ENCODE measurements at places on chromosomes 2 and 18.

DNA sequence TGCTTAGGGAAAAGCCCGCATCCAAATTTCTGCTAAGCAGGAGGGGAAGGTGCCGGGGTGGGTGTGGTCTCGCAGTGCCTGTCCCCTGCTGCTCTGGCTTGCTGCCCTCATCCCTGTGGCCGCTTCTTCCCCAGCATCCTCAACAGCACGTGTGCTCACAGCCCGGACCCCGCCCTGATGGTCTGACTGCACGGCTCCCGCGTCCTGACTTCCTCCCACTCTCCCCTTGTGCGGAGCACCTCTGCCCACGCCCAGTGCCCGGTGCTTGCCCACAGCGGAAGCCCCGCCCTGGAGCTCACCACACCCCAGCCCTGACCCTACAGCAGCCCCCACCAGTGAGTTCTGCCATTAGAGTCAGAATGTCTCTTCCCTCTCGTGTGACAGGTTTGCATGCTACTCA, 277.9 kb downstream of the NDUFA10 start:
- DNase-seq: no peak

- no peak for DNase-seq
Measured at GRCh38 chr2:3490191-3491170, 28.9 kb downstream of the ADI1 start.

GRCh38 chr2:5932556-5933469, 240.6 kb downstream of the SOX11 start:
- DNase-seq: no peak

DNA sequence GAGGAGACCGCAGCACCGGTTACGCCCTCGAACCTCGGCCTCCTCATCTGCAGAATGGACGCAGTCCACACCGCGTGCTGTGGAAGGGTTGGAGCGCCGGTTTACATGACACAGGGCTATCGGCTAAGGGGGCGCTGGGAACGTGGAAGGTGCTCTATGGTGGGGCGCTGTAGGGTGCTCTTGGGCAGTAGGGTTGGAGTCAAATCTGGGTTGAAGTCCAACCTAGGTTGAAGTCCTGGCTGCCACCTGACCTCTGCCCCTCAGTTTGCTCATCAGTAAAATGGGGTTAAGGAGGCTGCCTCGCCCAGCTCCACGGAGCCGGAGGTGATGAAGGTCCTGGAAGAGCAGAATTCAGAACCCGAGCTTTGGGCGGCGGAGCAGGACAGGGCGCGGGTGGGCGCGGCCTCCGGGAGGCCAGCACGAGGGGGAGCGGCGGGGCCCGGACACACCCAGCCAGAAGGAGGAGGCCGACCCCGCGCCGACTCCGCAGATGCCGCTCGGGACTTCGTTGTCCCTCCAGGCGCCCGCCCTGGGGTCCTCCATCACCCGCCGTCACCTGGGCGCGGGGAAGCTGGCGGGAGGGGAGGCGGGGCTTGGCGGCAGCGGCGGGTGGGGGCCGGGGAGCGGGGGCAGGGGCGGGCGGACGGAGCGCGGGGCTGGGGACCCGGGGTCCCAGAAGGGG, 558 bp upstream of the GAREM2 start:
- DNase-seq: no peak

DNA sequence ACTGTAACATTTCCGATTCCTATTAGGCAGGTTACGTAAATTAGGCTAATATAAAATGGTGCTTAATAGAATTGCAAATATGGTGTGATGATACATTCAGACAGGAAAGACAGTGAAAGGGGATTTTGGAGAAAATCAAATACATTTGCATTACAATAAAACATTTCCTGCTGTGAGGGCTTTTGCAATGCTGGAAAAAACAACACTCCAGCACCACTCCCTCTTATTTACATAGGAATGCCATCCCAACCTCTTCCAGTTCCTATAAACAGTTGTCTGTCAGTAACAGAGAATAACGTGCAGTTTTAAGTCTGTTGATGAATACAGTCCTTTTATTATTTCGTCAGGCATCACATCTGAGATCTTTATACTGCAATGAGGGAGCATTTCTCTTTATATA, 298.8 kb upstream of the FANCL start:
- DNase-seq: no peak

GRCh38 chr18:28485918-28486317, 309.0 kb upstream of the CDH2 start:
- DNase-seq: no peak

GRCh38 chr2:58521803-58522554, 280.9 kb upstream of the FANCL start:
- no peak for DNase-seq

DNA sequence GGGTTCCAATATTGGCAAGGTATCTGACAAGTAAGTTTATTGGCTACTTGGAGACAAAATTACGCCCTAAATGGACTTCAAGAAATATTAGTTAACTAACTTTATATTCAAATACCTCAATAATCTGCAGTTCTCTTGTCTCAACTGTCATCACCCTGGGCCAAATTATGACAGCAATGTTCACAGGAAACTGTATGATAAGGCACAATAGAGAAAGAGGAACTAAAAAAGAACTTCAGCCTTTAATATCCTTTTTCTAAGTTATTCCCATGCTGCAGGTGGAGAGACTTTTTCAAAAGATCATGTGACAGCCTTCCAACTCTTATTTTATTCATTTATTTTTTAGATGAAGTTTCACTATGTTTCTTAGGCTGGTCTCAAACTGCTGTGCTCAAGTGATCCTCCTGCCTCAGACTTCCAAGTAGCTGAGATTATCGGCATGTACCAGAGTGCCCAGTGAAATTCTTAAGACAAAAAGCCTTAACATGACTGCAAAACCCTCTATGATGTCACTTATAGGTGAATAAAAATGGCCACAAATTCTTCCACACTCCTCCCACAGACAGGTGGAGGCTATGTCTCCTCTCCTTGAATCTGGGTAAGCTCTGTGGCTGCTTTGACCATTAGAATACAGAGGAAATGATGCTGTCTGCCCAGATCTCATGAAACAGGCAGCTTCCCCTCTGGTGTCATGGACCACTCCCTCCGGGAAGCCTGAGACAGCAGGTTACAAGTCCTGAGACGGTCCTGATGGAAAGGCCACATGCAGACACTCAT, 211.0 kb downstream of the TGIF1 start:
- DNase-seq: no peak

GRCh38 chr18:4636967-4637366, 181.9 kb upstream of the DLGAP1 start:
- no peak for DNase-seq

DNA sequence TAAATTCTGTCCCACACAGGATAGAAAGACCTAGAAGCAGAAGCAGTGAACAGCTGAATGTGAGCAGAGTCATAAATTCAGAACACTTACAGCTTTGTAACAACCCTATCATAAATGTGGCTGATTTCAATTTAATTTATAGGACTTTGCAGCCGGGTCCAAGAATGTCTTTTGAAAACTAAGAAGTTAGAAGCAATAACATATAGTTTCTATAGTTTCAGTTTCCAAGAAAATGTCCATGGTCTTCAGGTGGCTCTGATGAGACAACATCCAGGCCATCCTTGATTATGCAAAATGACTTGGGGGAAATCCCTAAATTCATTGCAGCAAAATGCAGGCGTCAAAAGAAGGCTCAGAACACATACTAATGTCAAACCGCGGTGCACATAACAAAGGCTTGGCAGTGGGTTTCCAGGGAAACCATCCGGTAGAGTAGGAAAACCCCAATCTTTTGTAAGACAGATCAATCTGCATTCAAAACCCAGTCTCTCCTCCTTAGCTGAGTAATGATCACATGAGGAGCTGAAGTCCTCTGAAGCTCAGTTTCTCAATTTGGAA, 442.2 kb upstream of the ID2 start:
- DNase-seq: no peak

- DNase-seq: no peak
Measured at GRCh38 chr18:78873926-78874500, 105.6 kb upstream of the SALL3 start.

- no peak for DNase-seq
Measured at GRCh38 chr2:170157025-170157684, 20.8 kb upstream of the MYO3B start.

DNA sequence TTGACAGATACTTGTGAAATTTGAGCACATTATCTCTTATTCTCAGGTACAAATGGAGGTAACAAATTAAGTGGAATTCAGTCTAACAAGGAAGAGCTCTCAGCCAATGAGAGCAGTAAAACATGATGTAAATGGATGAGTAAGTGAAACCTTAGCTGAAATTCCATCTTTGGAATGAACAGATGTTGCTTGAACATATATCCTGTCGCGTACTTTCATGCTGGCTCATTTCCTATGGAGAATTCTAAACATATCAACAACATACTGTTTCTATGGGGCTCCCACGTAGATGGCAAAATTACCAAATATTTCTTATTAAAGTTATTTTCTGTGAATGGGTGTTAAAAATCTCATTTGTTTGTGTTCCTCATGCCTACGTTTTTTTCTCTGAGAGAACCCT, 256.3 kb upstream of the LINC00305 start:
- DNase-seq: no peak

DNA sequence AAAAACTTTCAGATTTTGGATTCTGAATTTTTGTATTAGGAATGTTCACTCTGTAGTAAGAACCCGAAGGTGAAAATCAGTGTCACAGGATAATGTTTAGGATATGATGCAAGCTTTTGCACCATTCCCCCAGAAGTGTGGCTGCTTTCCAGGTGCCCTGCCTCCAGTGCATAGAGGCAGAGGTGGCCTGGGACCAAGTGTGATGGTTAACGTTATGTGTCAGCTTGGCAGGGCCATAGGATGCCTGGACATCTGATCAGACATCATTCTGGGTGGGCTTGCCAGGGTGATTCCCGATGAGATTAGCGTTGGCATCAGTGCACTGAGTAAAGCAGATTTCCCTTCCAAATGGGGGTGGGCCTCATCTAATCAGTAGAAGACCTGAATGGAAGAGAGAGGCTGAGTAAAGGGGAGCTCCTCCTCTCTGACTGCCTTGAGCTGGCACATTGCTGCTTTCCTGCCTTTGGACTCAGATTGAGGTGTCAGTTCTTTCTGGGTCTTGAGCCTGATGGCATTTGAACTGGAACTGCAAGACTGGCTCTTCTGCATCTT, 177.4 kb upstream of the HS6ST1 start:
- DNase-seq: no peak

DNA sequence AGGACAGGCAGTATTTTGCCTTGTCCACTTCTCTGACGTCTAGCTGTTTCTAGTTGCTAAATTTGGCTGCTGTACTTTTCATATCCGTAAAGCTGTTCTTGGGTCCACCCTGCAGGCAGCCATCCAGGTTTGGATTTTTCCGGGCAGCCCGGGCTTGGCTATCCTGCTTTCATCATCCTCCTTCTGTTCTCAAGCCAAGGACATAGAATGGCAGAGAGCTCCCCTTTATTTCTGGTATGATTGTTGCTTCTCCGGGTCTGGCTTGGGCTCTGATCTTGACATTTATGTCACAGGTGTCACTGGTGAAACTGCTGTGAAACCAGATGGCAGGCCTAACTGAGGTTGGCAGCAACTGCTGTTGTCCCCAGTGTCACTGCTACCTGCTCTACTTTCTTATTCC, 35.5 kb downstream of the SCN2A start:
- no peak for DNase-seq

DNA sequence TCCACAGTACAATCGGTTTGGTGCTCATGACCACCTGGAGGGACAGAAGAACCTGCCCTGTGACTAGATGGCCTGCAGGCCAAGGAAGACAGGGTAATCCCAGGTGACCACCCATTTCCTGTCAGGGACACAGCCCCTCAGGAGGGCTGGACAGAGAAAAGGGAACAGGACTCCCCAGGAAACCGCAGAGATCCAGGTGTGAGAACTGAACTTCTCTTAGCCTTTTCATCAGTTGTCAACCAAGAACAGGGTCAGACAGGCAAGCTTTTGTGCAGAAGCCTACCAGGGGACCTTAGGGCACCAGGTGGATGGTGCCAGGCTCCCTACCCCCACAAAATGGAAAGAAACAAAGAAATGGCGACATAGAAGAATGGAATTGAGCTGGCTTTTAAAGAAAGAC, 132.3 kb downstream of the HDAC4 start:
- no peak for DNase-seq

- DNase-seq: no peak
Measured at GRCh38 chr18:3598581-3598980, 148.6 kb downstream of the TGIF1 start.

DNA sequence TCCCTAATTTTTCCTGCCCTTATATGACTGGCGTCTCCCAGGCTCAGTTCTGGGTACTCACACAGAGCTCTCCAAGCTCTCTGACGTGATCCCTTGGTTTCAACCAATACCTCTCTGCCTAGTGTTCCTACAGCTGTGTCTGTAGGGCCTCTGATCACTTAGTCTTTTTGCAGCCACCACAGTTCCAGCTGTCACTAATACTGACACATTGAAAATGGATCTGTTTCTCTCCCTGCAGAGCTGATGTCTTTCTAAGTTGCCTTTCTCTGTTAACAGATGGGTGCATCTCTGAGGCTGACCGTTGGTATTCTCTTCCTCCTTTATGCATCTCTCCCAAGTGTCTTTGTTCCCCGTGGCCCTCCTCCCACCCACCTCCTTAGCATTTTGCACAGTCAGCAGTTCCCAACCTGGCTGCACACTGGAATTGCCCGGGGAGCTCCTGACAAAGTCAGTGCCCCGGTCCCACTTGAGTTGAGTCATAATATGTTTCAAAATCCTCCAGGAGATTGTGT, 62.5 kb downstream of the CERS6 start:
- DNase-seq: no peak

GRCh38 chr2:229201521-229201920, 69.6 kb downstream of the PID1 start:
- DNase-seq: no peak

GRCh38 chr2:54081574-54081973, 33.8 kb upstream of the ACYP2 start:
- DNase-seq: no peak

- DNase-seq: no peak
Measured at GRCh38 chr18:62558015-62558663, 35.3 kb downstream of the ZCCHC2 start.

DNA sequence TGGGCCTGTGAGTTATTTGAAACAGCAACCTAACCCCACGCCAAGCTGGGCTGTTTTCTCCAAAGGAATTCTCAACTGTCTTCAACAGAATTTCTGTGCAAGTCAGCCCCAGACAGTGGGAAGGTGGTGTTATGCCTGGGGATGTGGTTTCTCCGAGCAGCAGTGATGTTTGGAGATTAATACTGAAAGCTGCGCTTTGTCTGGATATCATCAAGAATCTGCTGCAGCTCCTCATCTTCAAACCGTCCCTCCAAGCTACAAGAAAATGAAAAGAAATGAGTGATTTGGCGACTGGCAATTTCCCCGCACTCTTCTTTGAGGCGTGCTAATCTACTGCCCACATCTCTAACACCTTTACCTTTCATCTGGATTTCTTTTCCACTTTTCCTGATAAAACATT, 10.0 kb downstream of the POLR2D start:
- DNase-seq: no peak

GRCh38 chr18:11089931-11090715, 59.2 kb downstream of the PIEZO2 start:
- no peak for DNase-seq

DNA sequence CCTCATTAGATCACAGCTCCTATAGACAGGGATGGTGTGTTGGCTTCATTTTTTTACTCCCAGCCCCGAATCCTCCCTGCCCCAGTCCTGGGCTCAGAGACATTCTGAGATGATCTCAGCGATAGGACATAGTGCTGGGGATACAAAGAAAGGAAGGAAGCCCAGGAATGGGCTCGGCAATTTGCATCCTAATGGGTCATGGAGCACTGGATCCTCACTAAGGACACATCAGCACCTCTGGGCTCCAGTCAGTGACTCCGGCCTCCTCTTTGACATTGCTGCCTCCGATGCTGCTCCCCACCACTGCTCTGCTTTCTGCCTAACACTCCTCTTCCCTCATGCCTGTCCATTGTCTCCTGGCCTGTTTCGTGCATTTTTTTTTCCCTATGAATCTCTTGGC, 489.1 kb downstream of the STK39 start:
- no peak for DNase-seq
